IPS DF 19.7 (cell line): ENCODE measurements at places on chromosomes 16 and 17.

DNA sequence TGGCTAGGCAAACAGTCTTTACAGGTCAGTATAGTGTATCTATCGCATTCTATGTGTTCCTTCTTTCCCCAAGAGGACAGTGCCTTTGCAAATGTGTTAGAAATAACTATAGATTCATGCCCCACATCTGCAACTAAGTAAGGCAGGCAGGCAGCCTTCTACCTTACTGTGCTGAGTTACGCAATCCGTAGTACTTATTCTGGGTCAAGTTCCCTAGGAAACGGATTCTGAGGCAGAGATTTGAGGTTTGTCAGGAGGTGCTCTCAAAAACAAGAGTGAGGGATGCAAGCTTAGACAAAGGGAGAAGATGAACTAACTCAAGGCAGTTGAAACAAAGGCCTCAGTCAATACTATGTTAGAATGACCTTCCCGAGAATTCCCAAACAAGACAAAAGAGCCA is 12.7 kb upstream of the ANKFY1 start:
- DNase-seq = no peak

- DNase-seq = no peak
These were observed 1.1 kb upstream of the YBX2 start for GRCh38 chr17:7295230-7296180.

- no peak for DNase-seq
These were observed 12.6 kb downstream of the PGS1 start for GRCh38 chr17:78391051-78391431.

- DNase-seq = no peak
These were observed 655 bp downstream of the ATXN1L start for GRCh38 chr16:71846431-71846830.

- no peak for DNase-seq
These were observed 60.5 kb downstream of the TMEM132E start for GRCh38 chr17:34639706-34640425.

DNA sequence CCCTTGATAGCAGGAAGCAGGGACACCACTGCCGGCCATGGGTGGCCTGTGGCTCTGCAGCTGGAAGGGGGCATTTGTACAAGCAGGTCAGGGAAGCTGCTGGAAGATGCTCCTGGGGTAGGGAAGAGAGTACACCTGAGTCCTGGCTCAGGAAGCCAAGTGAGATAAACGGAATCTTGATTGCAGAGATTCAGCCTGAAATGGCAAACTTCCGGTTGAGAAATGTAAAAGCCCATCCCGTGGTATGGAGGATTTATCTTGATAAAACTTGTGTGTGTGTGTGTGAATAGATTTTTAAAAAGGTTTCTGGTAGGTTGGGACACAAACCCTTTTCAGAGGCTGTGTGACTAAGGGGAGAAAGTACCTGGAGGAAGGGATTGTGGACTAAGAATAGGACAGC is 29.6 kb downstream of the C17orf100 start:
- DNase-seq = no peak

GRCh38 chr17:66638707-66639479 is 196.0 kb upstream of the CACNG5 start:
- DNase-seq = no peak

DNA sequence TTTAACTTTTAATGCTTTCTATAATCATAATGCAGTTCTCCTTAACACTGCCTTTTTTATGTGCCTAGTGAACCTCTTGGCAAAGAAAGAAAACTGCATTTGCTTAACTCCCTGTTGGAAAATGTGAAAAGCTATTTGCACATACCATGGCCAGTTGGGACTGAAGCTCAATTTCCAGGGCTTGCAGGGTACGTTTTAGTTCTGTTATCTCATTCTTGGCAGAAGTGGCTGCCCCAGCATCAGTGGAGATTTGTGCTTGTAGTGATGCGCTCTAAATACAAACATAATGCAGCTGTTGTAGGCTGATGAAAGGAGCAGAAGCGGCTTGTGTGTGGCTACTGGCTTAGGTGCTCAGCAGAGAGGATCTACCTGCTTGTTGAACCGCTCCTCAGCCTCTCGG is 3.7 kb downstream of the KRT24 start:
- no peak for DNase-seq

DNA sequence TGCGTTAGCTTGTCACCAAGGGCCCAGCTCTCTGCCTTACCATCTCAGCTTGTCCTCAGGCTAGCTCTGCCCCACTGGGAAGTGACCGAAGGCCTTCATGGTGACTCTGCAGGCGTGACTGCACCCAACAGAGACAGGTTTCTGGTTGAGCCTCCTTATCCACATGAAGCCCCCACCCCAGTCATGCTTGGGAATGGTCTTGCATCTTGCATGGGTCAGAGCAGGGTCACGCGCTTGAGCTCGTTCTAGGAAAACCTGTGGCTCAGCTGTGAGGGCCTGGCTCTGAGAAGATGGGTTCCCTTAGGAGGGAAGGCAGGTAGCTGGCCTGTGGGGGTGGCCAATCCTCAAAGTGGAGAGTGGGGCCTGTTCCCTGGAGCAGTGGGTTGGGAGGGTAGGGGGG is 122.8 kb downstream of the BANP start:
- no peak for DNase-seq

GRCh38 chr17:80645706-80646325 is 101.2 kb downstream of the RPTOR start:
- DNase-seq = no peak

GRCh38 chr16:914440-914839 is 56.3 kb downstream of the LMF1 start:
- DNase-seq = no peak

DNA sequence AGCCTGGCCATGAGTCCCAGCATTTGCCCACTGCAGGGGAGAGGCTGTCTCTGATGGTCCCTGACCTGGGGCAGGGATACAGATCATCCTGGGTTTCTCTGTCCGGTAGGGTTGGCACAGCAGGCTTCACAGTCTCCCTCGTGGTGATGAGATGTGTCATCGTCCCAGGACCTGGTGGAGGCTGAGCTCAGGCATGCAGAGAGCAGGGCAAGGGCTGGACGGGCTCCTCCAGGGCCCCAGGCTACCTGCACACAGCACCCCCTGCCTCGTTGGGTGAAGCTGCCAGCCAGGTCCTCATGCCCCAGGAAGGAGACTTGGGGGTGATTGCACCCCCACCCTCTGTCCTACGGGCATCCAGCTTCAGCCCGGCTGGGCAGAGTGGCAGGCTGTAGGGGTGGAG is 155.8 kb upstream of the GSE1 start:
- no peak for DNase-seq

DNA sequence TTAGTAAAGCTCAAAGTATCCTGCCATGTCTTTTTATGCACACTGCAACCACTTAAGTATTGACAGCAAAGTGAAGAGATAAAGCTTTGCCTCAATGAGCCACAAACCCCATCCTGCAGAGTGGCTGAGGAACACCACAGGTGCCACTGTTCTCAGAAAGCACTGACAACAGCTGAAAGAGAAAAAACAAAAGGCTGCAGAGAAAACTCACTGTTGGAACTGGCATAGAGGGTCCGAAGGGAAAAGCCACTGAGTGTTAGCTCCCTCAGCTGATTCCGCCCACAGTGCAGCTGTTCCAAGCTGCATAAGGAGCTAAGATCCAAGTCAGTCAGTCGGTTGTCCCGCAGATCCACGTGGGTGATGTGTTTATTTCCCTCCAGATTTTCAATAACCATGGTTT is 48.3 kb downstream of the PHLPP2 start:
- DNase-seq = no peak

- no peak for DNase-seq
These were observed 1.2 kb downstream of the TIMM22 start for GRCh38 chr17:998111-998510.

DNA sequence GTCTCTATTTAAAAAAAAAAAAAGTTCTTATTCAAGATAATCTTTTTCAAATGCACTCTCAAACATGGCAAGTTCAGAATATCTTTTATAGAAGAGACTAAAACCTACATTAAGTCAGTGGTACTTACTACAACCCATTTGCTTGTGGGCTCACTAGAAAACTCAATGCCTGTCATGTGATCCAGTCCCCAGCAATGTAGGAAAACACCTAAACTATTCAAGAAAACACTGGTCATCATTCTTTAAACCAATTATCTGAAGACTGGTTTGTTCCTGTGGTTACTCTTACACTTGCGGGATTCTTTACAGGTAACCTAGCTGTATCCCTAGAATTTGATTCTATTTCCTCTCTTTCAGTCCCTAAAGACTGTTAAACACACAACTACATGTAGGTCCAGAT is 19.6 kb downstream of the MED13 start:
- no peak for DNase-seq

GRCh38 chr16:15970202-15970601 is 20.8 kb downstream of the ABCC1 start:
- peak; percentile 95 for DNase-seq

DNA sequence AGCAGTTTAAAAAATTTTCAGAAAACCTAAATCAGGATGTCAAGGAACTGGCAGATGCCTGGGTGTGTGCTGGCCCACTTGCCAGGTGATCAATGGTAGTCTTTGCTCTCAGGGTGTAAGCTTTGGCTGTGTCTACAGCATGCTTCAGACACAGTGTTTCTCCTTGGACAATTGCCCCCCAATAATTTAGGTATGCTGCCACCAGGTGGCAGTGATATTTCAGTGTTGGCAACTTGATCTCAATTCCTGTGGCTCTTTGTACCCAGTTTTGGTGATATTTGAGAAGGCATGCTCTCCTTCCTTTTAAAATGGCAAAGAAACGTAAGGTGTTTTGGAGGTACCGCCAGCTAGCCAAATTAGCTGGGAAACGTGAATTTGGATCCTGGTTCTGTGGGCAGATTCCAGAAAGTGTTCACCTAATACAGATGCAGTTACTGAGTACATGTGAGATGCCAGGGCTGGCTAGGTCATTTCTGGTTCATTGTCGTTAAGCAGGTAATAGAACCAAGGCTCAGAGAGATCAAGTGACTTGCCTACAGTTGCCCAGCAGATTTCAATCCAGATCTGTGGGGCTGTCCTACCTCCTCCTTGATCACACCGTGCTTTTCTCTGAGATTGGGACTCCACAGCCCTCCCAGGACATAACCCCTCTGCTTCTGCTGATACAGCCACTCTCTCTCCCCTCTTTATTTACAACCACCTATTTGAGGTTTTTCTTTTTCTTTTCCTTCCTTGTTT is 155.6 kb upstream of the PLCG2 start:
- DNase-seq = no peak

- no peak for DNase-seq
These were observed 28.9 kb downstream of the OR1D5 start for GRCh38 chr17:3034578-3034920.

DNA sequence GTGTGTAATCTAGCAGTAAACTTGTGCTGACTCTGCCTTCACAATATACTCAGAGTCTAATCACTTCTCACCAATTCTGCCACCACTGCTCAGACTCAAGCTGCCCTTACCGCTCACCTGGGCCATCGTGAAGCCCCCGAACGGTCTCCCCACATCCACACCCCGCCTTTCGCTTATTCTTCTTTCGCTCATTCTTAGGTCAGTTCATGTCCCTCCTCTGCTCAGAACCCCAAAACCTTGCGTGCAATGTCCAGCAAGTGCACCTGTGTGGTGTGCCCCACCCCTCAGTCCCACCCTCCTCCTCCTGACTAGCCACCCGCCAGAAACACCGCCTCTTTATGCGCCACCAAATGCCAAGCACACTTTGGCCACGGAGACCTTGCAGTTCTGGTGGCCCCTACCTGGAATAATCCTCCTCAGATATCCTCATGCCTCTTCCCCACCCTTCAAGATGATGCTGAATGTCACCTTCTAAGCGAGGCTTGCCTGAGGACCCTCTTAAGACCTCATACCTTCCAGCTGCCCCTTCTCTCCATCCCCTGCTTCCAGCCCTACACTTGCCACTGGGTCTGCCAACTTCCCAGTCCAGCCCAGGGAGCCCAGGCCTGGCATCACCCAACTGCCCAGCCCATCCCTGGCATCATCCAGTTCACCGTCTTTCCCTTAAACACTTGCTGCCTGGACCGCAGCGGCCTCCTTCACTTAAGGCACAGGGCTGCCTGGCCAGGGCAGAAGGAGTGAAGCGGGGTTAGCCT is 34.3 kb upstream of the RBFOX3 start:
- DNase-seq = no peak

GRCh38 chr16:46843898-46844642 is 13.1 kb upstream of the C16orf87 start:
- no peak for DNase-seq

DNA sequence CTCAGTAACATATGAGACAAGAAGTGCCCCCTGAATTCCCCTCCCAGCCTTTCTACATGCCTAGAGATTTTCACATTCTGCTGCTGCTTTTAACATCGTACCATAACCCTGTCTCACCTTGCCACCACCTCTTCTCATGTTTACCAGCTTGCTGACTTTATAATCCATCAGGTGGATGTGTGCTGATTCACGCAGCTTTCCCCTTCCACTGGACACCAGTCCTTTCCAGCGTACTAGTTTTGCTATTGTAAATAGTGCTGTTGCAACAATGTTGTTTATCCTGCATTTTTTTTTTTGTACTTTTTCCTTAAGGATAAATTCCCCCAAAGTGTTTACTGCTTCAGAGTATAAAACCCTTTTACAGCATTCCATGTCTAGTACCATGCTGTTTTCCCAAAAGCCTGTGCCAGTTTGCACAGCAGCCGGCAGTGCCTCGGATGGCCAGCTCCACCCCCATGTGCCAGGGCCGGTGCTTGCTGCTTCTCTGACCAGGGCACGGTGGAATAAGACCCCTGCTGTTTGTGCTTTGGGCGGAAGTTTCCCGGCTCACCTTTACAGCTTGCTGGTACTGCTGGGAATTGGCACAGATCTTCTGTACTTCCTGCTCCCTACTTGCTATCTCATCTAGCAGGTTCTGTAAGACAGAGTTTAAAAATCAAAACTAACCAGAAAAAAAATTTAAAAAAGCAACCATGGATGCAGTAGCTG is 41.3 kb downstream of the UBN1 start:
- no peak for DNase-seq

DNA sequence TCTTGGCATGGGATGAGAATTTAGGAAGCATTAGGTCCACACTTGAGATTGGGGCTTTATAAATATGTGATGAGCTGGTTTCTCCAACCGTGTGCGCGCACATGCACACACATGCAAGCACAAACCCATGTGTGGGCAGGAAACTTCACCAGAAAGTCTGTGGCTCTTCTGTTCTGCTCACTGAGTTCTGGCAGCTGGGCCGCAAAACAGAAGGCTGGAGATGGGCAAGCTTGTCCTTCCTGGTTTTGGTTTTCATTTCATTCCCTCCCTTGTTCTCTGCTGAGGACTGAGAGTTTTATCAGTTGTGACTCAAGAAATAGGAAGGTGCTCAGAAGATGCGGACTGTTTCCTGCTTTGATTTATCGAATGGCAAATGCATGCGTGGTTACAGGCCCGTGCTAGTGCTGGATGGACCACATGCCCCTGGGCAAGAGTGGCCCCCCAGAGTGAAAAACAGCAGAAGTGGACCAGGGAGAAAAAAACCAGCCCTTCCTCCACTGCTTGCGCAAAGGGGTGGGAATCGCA is 14.1 kb downstream of the MAP3K14 start:
- no peak for DNase-seq

DNA sequence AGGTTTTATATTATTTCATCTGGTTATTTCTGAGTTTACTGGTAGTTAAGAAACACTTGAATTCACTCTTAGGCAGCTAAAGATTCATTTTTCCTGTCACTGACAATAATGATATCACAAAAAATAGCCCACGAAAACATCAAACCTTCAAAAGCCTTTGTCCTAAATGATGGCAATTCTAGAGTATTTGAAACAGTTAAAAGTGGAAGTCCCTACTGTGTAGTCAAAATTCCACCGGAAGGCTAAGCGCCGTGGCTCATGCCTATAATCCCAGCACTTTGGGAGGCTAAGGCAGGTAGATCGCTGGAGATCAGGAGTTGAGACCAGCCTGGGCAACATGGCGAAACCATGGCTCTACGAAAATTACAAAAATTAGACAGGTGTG is 103.5 kb downstream of the HIC1 start:
- DNase-seq = no peak

- no peak for DNase-seq
These were observed 9.5 kb upstream of the FZD2 start for GRCh38 chr17:44547625-44548267.
